ENCODE measurements at places on chromosomes 7 and 10.

DNA sequence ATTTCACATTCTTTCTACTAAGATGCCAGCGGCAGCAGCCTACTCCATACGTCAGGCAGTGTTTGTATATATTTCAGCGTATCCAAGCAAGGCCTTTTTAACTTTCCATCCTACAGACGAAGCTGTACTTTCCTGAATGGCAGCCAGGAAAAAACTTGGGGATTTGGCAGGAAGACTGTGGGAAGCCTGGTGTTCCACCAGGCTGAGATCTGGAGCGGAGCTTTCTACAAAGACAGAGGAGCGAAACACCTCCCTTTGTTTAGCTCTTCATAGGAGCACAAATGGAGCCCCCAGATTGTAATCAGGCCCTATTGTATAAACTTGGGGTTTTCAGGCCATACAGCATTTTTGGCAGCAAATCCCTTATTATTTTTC, 143.8 kb downstream of the TES start:
- no peak for DNase-seq

DNA sequence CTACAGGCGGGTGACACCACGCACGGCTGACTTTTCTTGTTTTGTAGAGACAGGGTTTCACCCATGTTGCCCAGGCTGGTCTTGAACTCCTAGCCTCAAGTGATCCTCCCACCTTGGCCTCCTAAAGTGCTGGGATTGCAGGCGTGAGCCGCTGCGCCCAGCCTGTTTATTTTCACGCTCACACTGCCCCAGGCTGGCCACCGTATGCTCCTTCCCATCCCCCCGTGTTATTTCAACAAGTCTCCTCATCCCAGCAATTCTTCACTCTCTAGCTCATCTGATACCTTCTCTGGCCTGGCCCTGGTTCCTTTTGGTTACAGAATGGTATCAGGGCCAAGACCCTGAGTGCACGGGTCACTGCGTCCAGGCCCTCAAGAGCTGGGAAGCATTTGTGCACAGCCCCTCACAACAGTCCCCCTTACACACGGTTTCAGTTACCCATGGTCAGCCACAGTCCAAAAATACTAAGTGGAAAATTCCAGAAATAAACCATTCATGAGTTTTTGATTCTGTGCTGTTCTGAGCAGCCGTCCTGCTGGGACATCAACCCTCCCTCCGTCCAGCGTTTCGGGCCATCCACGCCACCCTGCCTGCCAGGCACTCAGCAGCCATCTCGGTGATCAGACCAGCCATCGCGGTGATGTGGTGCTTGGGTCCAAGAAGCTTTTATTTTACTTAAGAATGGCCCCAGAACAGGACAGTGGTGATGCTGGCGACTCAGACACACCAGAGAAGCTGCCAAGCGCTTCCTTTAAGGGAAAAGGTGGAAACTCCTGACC, 8.9 kb downstream of the COX19 start:
- no peak for DNase-seq

GRCh38 chr10:35119378-35119777, 7.3 kb upstream of the CREM start:
- no peak for DNase-seq

DNA sequence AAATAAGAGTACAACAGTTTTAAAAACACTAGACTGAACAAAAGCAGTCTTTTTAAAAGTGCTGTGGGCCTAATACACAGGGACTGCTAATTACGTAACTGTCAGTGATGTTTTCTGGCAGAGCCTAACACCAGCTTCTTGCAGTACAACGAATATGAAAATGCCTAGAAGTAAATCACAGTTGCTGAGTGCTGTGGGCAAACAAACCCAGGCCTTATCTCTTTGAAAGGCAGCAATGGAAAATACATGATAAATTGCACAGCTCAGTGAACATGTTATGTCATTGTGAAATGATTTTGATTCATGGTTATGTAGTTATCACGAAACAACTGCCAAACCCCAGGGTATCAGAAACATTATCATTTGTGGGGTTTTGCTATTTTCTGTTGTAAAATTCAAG, 428.4 kb downstream of the GFRA1 start:
- DNase-seq = no peak

GRCh38 chr10:28240400-28240799, 62.5 kb downstream of the MPP7 start:
- no peak for DNase-seq

DNA sequence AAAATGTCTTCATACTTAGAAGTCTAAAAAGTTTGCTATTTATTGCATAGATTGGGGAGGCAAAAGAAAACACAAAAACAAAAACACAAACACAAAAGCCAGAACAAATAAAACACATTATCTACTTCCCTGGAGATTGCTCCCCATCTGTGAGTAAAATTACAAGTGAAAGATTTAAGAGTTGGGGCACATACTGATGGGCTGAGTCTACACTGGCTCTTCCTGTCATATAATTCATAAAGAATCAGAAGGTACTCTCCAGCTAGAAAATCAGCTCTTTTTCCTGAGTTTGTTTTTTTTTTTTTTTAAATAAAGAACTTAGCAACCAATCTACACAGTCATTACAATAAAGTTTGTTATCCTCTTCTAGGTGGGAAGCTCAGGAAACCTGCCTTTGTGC, 192.4 kb upstream of the LRRN3 start:
- DNase-seq = no peak

DNA sequence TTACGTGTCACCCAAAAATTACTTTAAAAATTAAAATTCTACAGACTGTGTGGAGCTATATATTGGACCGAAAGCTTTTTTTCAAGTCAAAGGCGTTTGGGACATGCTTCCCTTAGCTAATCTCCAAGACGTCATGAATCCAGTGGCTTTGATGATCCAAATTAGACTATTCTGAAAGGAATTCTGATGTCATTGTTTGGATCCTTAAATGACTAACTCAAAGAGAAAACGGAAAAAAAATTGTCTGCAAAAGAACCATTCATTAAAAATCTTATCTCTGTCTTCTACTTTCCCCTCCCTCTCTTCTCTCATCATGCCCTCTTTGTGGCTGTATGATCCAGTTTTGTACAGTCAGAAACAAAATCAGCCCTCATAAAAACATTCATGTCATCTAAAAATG, 161.8 kb downstream of the ETV1 start:
- DNase-seq = no peak

- no peak for DNase-seq
These were observed 173.1 kb downstream of the MYOF start for GRCh38 chr10:93309062-93309461.

- no peak for DNase-seq
These were observed 11.8 kb downstream of the NCOA4 start for GRCh38 chr10:46018453-46019176.

- DNase-seq = no peak
These were observed 45.2 kb upstream of the INSIG1 start for GRCh38 chr7:155252444-155252887.

DNA sequence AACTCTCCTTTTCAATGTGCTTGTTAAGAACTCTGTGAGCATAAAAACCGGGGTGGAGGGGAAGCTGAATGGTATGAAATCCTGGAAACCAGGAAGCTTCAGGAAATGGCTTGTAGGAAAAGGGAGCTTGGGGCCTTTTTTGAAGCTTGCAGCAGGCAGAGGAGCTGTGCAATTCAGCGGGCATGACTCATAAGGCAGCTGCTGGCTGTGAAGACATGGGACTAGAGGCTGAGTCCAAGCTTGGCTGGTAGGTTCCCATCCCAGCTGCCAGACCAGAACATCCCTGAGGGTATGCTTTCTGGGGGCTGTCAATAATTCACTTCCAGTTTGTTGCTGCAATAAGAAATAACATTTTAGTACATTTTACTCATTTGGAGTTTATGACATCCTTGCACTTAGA, 36.8 kb upstream of the CDC14C start:
- DNase-seq = no peak

DNA sequence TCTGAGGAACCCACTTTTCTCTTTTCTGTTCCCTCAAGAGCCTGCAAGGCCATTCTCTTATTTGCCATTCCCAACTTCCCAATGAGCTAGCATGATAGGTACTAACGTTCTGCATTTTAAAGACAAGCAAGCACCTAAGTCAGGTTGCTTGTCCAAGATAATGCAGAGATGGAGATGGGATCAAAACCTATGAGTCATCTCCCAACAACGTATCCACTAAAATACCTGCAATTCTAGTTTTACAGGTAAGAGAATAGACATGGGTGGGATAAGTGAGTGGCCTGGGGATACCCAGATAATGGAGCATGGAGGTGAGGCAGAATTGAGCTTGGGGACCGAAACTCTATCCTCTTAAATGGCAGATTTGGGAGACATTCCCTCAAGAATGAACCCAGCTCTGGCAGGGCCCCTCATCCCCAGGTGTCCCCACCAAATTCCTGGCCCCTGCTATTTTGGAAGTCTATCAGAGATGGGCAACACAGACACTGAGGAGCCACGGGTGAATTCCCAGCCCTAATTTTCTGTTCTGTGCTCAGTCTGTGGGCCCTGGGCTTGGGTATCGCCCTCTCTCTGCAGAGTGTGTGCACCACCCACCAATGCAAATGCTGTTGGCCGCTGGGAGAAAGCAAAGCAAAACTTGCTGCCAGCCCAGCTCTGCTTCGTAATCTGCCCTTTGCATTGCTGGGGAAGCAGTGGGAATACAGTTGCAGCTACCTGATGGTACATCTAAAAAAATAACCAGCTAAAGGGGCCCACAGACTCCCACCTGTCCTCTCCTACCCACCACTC, 98.3 kb downstream of the KCNMA1 start:
- no peak for DNase-seq
